ENCODE measurements at places on chromosomes 2 and 18. TPM values are rescaled to one million over a fixed set of nuclear protein-coding genes. Genes with fewer than 3 reads are reported as not detected.

Gene HOXD10
- 18.8 TPM for total RNA-seq

Gene INHBB
- total RNA-seq, result 0.87 TPM

Gene C2orf74
- 4.4 TPM for total RNA-seq

Gene DES
- total RNA-seq, result not detected

Gene IL1R2
- total RNA-seq, result 5.4 TPM

Gene NCKAP5
- total RNA-seq, result 0.58 TPM

Gene NT5C1B
- total RNA-seq, result not detected

Gene SNORC
- total RNA-seq, result 1.2 TPM

Gene C2orf78
- not detected for total RNA-seq

Gene TLX2
- not detected for total RNA-seq

GRCh38 chr18:12422936-12423335, 15.2 kb downstream of the PRELID3A start:
- no peak for DNase-seq

DNA sequence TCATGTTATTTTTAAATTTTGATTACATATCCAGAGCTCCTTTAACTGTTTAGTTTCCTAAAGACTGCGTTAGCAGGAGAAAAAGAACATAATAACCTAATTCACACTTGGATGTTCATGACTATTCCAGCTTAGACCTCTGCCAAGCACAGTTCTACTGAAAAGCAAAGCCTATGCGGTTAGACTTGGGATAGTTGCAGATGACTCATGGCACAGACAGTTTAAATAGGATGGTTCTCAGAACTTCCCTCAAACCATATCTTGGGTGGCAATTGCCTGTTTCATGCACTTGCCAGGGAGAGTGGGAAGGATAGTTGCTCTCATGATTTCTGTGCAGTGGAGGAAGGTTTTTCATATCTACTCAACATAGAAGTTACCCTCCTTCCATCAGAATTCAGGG, 149.7 kb upstream of the KLHL29 start:
- DNase-seq, result no peak

- DNase-seq, result no peak
These were observed 62.1 kb upstream of the DYNAP start for GRCh38 chr18:54528942-54529376.

DNA sequence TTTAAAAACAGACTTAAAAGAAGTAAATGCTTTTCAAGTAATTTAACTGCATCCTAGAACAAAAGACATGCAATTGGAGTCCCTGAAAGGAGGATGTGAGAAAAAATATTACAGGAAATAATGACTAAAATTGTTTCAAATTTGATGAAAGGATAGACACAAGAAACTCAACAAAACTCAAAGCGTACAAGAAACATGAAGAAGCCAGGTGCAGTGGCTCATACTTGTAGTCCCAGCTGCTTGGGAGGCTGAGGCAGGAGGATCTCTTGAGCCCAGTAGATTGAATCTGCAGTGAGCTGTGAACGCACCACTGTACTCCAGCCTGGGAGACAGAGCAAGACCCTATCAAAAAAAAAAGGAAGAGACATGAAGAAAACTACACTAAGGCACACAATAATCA, 118.1 kb upstream of the SLC39A10 start:
- no peak for DNase-seq

GRCh38 chr2:46870051-46870839, 45.4 kb downstream of the MCFD2 start:
- no peak for DNase-seq

- no peak for DNase-seq
These were observed 22.1 kb upstream of the RNF103 start for GRCh38 chr2:86645752-86646151.

DNA sequence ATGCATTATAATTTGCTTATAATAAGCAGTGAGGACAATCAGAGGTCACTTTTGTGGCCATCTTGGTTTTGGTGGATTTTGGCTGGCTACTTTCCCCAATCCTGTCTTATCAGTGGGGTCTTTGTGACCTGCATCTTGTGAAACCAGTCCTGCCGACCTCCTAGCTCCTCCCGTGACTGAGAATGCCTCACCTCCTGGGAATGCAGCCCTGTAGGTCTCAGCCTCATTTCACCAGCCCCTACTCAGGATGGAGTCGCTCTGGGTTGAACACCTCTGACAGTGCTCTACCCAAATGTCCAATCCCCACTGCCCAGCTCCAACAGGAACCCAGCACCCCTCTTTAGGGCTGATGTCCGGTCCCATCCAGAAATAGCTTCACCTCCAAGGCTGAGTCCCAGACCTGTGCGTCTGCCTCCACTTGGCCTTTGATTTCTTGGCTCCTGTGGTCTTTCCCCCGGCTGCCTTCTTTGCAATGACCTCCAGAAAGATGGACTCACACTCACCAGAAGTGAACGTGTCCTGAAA, 31.3 kb upstream of the PXDN start:
- DNase-seq, result no peak

DNA sequence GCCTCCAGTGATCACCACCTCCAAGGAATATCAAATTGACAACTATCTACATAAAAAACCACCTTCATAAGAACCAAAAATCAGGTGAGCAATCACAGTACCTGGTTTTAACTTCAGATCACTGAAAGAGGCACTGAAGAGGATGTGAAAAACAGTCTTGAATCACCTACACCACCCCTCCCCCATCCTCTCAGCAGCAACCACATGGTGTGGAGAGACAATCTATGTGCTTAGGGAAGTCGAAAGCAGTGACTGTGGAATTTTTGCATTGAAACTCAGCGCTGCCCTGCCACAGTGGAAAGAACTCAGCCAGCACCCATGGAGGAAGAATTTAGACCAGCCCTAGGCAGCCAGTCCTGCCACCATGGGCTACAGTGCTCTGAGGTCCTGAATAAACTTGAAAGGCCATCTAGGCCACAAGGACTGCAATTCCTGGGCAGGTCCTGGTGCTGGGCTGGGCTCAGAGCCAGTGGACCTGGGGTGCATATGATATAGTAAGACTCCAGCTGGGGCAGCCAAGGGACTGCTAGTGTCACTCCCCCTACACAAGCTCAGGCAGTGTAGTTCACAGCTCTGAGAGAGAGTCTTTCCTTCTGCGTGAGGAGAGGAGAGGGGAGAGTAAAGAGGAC, 75.6 kb downstream of the ATL2 start:
- DNase-seq, result no peak

DNA sequence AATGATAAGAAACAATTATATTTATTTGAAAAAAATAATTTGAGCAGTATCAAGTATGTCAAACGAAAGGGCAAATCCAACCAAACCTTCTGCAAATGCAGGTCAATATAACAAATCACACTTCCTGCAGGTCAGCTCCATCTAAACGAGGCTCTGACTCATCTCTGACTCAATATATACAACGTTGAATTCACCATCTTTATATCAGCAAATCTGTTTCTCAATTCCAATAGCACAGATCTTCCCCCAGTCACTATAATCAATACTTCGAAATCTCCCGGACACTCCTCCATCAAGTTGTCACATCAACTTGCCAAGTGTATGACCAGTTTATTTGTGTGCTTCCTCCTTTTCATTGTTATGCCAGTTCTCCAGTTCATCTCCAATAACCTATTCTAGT, 388.9 kb downstream of the ZEB2 start:
- DNase-seq, result no peak

DNA sequence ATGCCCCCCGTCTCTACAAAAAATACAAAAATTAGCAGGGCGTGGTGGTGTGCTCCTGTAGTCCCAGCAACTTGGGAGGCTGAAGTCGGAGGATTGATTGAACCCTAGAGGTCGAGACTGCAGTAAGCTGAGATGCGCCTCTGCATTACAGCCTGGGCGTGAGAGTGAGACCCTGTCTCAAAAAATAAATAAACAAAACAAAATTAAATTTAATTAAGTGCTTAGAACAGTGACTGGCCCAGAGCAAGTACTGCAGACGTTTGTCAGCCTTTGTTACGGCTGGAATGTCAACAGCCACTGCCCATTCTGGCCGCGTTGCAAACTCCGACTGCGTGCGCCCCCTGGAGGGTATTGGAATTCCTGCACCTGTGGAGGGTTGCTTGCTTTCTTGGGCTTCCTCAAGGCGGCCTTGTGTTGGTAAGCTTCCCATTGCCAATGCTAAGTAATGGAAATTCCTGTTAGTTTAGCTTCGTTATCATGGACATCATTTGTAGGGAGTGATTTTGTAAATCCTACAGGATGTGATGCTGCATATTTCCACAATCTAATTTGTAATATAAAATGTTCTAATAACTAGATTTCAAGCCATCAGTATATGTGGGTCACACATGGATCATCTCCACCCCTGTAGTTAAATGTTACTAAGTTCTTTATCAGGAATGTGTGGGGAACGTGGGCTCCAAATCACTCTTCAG, 15.9 kb upstream of the ATP6V1B1 start:
- no peak for DNase-seq

DNA sequence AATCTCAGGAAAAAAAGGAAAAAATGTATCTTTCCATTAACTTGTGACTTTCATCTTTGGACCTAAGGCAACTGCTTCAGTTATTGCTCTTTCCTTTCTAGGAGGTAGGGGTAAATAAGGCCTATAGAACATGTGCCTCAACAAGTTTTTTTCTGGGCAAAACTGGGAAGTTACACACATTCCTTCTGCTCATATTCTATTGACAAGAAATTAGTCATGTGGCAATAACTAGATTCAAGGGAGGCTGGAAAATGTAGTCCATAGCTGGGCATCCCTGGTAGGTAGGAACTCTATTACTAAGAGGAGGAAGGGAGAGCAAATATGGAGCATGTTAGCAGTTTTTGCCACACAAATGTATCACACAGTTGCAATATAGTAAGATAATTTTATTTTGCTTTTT, 37.7 kb upstream of the NEMP2 start:
- DNase-seq, result no peak

DNA sequence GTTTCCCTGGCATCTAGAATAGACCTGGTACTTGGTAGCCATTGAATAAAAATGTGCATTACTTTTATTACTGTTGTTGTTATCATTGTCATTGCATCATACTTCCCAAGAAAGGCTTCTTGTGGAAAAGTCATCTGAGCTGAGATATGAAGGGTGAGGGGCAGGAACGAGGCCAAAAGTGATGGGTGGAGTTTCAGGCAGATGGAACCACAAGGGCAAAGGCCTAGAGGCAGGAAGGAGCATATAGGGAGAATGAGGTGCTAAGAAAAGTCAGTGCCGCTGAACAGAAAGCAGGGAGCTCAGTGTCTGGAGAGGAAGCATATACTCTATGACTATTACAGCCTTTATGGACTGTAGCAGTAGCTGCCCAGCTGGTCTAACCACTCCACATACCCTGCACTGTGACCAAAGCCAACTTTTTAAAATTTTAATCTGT, 219.3 kb downstream of the SPP2 start:
- no peak for DNase-seq

- no peak for DNase-seq
These were observed 92.4 kb downstream of the MYO3B start for GRCh38 chr2:170270278-170270864.

GRCh38 chr2:183253441-183254130, 129.3 kb downstream of the NUP35 start:
- DNase-seq, result no peak

- no peak for DNase-seq
These were observed 625.6 kb upstream of the CDH2 start for GRCh38 chr18:28802546-28802945.

GRCh38 chr2:182301093-182301492, 125.7 kb downstream of the PDE1A start:
- DNase-seq, result no peak

GRCh38 chr2:127080938-127081755, 25.8 kb downstream of the BIN1 start:
- DNase-seq, result no peak
